ENCODE measurements at places on chromosomes 12 and 14.

DNA sequence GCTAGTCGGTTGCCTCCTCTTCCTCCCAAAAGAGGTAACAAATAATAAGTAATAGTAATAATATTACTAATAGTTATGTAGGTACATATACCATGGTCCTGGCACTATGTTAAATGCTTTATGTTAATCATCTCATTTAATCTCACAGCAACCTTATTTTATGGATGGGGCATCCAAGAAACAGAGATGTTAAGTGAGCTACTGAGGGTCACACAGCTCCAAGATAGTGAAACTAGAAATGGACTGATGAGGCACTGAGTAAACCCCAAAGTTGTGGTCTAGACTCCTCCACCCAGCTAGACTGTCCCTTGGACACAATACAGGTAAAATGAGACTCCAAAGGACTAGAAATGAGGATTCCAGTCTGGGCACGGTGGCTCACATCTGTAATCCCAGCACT, 15.1 kb downstream of the ZFHX2 start:
- no peak for DNase-seq

GRCh38 chr12:2229661-2230539, 177.1 kb downstream of the CACNA1C start:
- DNase-seq = no peak

DNA sequence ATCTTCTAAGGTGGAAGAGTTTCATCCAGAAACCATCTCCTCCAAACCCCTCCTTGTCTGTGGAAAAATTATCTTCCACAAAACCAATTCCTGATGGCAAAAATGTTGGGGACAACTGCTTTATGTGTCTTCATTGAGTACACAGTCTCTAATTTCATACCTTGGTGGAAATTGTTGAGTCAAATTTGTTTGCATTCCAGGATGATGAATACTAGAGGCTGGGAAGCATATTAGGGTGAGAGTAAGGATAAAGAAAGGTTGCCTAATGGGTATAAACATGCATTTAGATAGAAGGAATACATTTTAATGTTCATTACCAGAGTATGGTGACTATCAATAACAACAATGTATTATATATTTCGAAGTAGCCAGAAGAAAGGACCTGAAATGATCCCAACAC, 98.2 kb downstream of the C12orf42 start:
- DNase-seq = no peak

- DNase-seq = no peak
Observed at GRCh38 chr12:85825746-85826145, 10.5 kb downstream of the RASSF9 start.

- DNase-seq = no peak
Observed at GRCh38 chr14:59161561-59162175, 26.8 kb upstream of the DAAM1 start.

DNA sequence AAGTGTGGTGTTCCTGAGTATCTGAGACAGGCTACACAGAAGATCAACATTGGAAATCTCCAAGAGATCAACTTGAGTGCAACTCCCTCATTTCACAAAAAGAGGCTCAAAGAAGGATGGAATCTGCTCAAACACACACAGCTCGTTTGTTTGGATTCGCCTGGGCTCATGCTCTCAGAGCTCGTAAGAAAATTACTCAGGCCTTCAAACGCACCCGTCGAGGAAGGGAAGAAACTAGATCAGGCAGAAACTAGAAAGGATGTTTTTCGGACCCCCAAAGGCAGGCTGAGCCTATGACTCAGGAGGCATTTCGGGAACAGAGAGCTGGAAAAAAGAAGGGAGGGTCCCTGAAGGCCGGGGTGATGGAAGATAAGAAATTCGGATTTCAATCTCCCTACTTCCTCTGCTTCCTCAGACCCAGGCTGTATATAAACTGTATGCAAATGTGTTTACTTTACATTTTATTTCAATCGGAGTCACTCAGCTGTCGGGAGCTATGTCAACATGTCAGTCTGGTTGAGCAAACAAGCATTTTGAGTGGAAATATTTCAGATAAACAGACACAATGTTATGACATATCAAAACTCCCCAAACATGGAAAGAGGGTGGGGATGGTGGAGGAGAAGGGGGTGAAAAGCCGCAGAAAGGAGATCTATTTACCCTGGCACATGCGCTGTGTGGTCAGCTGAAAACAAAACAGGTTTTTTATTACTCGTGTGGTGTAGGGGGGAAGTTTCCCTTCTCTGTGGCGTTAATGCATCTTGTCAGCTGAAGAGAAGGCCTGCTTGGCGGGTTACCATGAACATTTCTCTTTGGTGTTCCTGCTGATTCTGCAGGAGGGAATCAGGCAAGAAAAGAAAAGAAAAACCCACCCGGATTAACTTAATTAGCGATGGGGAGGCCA, 129.1 kb upstream of the TBX3 start:
- DNase-seq = no peak

- DNase-seq = no peak
Observed at GRCh38 chr12:3117591-3118015, 40.4 kb downstream of the TSPAN9 start.

GRCh38 chr12:57511588-57512325, 8.6 kb downstream of the DDIT3 start:
- DNase-seq = no peak

DNA sequence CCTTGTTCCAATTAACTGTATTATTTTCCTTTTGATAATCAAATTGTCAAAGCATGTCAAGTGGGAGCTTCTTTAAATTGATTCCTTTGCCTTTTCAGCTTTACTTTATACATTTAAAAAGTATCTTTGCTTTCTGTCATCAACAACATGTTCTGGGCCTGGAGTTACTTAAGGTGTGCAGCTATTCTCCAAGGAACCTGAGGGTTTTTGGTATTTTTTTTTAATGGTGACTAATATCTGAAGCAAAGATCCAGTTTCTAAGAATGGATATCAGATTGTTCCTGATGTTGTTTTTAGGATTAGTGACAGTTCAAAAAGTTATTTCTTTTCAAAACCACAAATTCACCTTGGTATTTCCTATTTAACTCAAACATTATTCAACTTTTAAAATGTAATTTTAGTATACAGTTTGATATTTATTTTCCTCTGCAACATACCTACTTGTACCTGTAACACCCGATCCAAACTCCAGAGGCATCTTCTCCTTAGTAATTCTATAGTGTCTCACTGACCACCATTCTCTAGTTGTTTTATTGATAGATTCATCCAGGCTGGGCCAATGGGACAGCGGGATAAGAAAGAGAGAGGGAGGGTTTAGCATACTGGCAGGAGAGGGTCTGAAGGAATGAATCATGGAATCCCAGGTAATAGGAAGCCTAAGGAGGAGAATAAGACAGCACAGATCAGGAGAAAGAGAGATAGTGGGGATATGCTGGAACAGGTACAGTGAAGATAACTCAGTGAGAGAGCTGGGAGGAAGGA, 3.1 kb downstream of the CBLN3 start:
- no peak for DNase-seq

DNA sequence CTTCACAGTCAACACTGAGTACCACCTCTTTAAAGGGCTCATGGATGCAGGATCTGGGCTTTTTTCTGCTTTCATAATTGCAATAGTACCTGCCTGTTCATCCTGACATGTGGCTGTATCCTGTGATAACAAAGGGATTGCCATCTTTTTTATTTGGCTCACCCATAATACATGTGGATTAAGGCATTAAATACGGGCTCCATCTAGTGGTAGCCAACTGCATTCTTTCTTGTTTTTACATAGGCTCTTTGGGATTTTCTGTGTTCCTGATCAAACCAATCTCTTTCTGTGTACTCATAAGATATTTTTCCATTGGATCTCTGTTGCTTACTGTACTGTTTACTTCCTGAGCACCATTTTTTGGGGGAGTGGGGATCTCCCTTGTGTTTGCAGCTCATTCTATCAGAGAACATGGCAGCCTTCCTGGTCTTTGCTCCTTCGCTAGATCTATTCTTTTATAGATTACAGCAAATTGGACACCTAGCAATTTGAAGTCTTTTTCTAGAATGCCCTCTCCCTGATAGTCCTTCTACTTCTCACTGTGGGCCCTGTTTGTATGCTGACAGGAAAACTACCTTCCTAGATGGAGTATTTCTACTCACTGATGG, 723.4 kb upstream of the MDGA2 start:
- no peak for DNase-seq

DNA sequence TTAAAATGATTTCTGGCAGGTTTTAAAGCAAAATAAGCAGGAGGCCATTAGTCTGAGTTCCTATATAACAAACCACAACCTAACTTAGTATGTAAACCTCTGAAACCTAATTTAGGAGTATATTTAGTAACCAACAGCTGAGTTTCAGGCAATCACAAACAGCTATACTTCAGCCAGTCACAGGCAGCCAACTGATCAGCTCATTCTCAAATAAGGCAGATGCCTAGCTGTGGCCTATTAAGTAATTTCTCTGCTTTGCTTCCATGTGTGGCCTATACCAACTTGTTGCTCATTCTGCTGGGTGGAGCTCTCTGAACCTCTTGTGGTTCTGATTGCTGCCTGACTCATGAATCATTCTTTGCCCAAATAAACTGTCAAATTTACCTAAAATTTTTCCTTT, 408.9 kb upstream of the FBXO33 start:
- DNase-seq = no peak

DNA sequence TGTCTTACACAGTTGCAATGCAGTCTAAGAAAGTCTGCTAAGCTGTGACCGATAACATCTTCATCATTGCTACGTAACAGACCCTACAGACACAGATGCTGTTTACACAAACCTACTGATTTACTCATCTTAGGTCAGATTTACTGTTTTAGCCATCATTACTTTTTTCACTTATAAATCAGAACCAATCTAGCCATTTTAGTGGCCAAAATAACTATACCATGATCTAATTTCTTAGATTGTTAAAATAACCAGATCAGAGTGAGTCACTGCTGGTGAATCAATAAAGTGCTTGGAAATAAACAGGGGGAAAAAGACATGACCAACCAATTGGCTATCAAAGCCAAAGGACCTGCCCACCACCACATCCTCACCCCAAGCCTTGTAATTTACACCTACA, 57.0 kb upstream of the FOXN3 start:
- DNase-seq = no peak

- DNase-seq = no peak
Observed at GRCh38 chr14:105527381-105527825, 1.0 kb downstream of the TMEM121 start.

DNA sequence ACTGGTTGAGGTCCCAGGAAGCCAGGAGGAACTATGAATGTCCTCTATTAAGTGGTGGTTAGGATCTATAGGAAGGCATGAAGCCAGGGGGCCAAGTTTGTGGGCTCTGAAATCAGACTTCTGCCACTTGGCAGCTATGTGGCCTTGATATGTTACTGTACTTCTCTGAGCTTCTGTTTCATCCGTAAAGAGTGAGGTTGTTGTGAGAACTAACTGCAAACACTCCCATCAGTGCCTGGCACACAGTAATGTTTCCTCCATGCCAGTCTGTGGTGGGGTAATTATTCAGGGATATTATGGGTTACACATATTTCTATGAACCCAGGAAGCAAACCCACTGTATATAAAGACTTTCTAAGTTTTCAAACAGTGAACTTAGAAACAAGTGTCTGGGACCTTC, 57.4 kb downstream of the PLXNC1 start:
- no peak for DNase-seq

DNA sequence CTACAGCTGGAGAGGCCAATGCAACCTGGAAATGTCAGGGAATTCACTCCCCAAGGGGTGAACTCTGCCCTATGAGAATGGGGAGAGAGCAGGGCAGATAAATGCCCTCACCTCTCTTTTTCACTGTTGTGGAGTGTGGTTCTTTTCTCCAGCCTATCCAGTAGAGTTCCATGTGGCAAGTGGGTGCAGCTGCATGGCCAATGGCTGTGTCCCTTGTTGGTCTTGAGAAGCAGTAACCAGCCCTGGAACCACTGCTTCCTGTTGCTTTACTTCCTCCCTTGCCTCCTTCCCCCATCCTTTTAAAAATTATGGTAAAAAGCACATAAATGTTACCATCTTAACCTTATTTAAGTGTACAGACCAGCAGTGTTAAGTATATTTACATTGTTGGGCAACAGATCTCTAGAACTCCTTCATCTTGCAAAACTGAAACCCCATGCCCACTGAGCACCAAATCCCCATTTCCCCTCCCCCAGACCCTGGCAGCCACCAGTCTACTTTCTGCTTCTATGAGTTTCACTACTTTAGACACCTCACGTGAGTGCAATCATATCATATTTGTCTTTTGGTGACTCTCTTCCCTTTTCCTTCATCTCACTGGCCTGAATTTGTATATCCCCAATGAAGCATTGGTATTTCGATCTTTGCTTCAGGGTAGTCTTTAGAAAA, 77.0 kb upstream of the GRIP1 start:
- no peak for DNase-seq

All from naive thymus-derived CD8-positive, alpha-beta T cell (primary cell).